ENCODE measurements at places on chromosomes 3 and 15.

DNA sequence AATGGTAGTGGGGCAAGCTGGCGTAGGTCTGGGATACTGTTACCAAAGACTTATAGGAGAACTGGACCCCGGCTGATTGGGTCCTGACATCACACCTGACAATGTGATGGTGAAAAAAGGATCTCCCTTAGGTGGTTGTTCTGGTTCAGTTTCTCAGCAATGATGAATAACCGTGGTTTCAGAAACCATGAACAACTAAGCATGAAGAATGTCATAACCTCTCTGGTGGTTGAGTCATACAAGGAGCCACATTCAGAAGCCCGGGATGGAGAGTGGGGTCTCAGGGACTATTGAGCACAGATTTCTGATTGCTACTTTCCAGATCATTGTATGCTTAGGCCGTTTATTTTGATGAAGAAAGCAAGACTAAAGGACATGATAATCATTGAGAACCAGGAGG lies 17.4 kb downstream of the GPR160 start:
- DNase-seq: no peak

DNA sequence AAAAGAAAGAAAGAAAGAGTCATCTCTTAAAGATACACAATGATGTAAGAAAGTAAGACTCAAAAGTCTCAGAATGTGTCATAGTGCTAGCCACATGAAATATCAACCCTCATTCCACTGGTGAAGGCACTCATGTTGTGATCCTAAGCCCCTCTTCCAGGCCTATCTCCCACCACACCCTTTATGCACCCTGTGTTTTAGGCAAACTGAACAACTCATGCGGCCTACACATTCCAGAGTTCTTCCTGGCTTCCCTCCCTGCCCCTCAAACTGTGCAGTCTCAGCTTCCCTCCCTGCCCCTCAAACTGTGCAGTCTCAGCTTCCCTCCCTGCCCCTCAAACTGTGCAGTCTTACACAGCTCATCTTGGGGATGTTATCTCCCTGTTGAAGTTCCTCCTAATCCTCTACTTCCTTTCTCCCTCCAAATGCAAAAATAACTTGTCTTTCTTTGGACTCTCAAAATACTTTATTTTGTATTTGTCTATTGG lies 69.0 kb upstream of the FNDC3B start:
- peak; percentile 45 for DNase-seq

GRCh38 chr3:152513301-152513960 lies 244.7 kb downstream of the MBNL1 start:
- DNase-seq: no peak

DNA sequence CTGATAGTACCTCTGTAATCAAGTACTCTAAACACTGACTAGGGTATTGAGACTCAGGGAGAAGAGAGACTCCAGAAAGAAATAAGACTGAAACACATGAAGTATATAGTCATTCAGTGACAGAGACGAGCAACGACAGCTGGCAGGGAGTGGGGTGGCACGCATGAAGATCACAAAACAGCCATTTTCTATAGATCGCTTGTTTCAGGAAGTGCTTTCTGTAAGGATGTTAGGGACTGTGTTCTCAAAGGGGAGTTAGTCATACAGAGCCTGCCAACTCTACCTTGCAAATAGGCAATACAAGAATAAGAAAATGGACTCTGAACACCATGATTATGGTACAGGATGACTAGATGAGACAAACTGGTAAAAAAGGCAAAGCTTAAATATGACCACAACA lies 139.5 kb downstream of the TBL1XR1 start:
- no peak for DNase-seq

GRCh38 chr3:78255403-78255802 lies 1215.5 kb downstream of the ROBO2 start:
- DNase-seq: no peak

- DNase-seq: no peak
These were observed 158.1 kb downstream of the APBA2 start for GRCh38 chr15:29043736-29044502.

- DNase-seq: peak; percentile 83
These were observed at the start of gene CHD2 for GRCh38 chr15:92899948-92900730. Gene CHD2 (plus strand): TSS chr15:92900324. CDS start chr15:92901238, 914 bp downstream.

DNA sequence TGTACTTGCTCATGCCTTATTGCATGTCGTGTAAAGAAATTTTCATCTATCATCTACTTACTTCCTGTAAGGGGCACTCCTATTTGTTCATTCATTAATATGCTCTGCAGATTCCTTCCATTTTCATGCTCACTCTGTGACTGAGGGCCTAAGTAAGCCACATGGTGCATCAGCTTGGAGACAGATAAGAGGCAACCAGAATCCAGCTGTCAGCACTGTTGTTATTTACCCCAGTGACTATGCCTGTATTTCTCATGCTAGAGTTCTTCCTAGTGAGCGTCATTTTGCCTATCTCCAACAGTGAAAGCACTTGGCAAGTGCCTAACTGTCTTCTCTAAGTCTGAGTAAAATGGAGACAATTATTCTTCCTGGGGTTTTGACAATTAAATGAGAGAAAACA lies 124.8 kb upstream of the ABI3BP start:
- no peak for DNase-seq

- DNase-seq: no peak
These were observed 3.8 kb upstream of the ZNF620 start for GRCh38 chr3:40502034-40502433.

- DNase-seq: peak; percentile 40
These were observed 136.5 kb downstream of the PDE8A start for GRCh38 chr15:85118173-85118572.

GRCh38 chr3:123225016-123225415 lies 23.3 kb downstream of the SEC22A start:
- DNase-seq: no peak

DNA sequence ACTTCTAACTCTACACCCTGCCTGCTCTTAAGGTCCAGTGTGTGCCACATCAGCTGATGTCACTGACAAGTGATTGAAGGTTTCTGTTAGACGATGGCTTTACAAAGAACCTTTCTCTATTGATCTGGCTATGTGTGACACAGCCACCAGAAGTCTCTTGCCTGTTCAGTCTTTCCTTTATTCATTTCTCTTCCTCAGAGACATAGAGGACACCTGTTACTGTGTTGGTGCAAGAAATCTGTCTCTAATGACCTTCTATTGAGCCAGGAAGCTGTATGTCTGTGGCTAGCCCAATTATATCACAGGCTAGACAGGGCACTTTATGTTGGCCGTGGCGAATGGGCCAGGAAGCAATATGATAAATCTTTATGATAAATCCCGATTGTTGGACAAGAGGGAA lies 173.3 kb upstream of the GAP43 start:
- DNase-seq: no peak

GRCh38 chr3:9786209-9786739 lies 6.0 kb downstream of the TADA3 start:
- DNase-seq: peak; percentile 83

DNA sequence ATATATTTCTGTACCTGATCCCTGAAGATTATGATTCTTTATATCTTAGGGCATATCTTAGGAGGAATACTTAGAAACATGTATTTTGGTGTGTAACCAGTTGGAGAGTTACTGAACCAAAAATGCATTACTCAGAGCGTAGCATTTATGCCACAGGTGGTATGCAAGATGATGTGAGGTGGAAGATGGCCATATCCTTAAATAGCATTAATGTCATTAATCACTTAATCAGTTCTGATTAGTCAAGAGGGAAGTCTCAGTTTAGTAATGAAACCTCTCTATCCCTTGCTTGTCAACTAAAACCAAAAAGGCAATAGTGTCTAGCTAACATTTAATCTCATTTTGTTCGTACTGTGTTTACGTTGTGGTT lies 130.5 kb upstream of the PHLDB2 start:
- DNase-seq: no peak

GRCh38 chr15:70470556-70471191 lies 292.7 kb downstream of the UACA start:
- DNase-seq: no peak

DNA sequence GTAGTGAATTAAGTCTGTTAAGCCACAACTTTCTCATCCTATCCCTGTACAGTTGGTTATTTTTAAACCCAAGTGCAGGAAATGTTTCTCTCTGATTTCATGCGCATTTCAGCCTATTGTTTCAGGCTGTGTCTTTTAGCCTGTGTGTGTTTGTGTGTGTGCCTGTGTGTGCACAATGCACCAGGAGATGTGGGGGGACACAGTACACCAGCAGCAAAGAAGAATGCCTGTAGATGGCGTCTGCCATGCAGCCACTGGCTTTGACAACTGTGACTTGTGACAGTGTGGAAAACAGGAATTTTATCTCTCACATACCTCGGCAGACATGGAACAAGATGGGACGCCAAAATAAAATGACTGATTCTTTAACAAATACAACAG lies 43.6 kb upstream of the PLXNA1 start:
- DNase-seq: no peak

Measured in K562 (cell line).